ENCODE measurements at places on chromosomes 7 and 10.

GRCh38 chr10:132651511-132652029, 114.0 kb downstream of the INPP5A start:
- DNase-seq: no peak

DNA sequence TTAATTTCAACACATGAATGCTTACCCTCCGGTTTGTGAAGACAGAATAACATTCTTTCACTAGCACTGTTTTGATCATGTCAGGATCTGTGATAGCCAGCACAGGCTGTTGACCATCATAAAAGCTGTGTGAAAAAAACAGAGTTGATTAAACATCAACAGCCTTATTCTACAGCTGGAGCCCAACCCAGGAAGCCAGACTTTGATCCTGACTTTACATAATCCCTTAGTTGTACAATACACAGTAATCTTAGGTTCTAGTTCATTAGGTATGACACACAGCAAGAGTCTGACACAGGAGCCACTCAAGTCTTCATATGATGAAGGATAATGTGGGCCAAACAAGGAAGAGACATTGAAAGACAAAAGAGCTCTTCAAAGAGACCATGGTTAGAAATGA, 11.4 kb downstream of the CYP3A4 start:
- DNase-seq: no peak

- no peak for DNase-seq
These were observed 22.9 kb downstream of the SORCS1 start for GRCh38 chr10:107141524-107142061.

DNA sequence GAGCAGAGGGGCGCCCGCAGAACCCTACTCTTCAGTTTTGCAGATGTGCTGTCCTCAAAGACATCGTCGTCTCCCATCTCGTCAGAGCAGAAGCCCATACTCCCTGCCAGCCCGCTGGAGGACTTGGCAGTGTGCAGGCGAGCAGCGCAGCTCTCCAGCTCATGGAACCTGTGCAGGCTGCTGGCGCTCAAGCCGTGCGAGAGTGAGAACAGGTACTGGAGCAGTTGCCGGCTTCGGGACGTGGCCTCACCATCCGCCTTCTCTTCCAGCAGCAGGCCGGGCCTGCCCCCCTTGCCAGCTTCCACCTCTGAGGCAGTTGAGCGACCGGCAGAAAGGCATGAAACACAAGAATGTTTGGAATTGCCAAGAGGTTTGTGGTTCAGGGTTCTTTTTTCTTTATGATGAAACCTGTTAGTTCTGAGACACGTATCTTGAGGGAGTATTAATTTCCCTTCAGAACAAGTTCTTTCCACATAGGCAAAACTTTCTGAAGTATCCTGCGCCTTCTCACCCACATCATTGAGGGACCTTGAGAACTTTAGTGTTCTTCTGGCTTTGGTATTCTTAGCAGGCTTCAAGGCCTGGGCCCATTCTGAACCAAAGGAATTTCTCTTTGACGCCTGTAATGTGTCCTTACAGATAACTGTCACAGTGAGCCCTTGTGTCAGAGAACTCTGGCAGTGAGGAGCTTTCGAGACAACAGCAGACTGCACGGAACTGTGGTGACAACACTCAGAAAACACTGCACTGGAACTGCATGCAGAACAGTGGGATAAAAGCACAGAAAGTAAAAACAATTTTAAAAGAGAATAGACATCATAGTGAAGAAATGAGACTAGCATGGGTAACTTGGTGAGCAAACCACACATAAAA, 89.5 kb downstream of the ALOX5 start:
- no peak for DNase-seq

DNA sequence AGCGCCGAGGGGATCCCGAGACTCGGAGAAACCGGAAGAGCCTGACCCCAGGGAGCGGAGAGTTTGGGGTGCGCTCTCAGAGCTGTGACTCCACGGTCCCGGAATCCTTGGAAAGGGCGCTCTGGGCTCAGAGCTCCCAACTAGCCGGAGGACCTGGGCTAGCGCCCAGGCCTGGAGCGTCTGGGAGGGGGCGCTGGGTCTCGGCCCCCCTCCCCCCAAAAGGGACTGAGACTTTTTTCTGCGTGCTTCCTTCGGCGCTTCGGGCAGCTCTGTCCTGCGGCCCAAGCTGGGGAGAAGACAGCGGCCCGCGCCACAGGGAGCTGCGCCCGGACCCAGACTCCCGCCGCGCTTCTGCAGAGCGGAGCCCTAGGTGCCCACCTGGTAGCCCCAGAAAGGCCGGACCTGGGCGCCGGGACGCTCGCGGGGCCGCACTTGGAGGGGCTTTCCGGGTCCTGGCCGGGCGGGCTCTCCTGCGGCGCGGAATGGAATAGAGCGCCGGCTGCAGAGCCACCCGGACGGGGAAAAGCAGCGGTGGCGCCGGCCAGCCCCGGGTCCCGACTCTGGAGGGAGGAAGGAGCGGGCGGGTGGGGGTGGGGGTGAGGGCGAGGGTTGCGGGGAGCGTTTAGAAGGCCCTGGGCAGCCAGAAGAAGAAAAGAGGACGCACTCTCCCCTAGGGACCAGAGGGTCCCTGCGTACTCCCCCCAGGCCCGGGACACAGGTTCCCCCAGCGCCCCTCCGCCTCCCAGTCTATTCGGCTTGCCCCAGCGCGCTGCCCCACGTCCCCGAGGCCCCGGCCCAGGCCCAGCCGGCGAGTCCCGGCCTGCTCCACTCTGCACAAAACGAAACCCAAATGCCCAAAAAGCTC, 4.7 kb downstream of the ZNF503 start:
- DNase-seq: no peak

DNA sequence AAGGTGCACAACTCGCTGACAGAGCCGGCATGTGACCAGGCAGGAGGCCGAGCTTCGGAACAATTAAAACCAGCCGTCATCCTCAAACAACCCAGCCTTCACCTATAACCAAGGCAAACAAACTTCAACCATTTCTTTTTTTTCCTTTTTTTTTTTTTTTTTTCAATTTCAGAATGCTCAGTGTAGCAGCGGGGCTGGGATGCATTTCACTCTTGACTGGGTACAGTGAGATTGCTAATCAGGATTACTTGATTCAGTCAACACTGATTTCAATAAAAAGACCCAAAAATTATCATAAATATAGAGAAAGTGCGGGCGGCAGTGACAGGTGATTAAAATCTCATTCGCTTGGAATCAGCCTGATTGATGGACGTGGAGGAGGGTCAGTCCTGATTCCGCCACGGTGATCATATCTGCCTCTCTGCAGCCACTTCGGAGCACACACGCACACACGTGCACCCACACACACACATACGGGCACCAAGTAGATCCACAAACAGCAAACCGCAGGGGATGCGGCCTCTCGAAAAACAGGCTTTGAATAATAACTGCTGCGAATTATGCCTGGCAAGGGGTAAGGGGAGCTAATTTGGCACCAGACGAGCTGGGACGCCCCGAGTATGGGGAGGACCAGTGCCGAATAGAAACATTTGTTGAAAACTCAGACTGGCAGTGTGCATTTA, 31.2 kb downstream of the EBF3 start:
- no peak for DNase-seq

GRCh38 chr7:56079450-56080185, 13.1 kb downstream of the PHKG1 start:
- peak; percentile 93 for DNase-seq

DNA sequence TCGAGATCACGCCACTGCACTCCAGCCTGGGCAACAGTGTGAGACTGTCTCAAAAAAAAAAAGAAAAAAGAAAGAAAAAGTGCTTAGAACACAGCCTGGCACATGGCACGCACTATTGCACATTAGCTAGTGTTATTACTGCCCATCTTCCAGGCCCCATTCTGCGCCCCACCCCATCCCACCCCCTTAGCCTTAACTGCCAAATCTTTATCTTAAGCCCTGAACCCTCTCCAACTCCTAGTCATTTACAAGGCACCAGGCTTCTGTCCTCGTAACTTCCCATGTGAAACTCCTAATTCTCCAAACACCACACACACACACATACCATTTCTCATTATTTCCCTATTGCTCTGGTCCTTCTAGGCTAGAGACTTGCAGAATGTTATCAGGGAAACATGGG, 4.8 kb downstream of the FRAT2 start:
- DNase-seq: no peak

GRCh38 chr7:73717991-73718405, 1.5 kb downstream of the STX1A start:
- peak; percentile 81 for DNase-seq

DNA sequence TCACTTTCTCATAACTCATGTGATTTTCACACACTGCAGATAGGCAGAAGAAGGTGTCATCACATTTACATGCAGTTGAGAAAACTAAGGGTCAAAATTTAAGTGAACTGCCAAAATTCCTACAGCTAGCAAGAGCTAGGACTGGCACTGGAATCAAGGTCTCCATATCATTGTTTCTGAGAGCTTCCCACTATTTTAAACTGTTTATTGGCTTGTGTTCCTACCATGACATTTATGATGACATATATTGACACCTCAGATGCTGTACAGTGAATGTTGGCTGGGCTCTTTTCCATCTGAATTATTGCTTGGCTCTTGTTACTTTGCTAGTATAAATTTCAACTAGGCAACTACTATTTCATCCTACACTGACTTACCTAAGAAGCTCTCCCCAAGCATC, 2.0 kb downstream of the THSD7A start:
- DNase-seq: no peak

GRCh38 chr10:12777840-12778585, 223.5 kb downstream of the CCDC3 start:
- peak; percentile 61 for DNase-seq

DNA sequence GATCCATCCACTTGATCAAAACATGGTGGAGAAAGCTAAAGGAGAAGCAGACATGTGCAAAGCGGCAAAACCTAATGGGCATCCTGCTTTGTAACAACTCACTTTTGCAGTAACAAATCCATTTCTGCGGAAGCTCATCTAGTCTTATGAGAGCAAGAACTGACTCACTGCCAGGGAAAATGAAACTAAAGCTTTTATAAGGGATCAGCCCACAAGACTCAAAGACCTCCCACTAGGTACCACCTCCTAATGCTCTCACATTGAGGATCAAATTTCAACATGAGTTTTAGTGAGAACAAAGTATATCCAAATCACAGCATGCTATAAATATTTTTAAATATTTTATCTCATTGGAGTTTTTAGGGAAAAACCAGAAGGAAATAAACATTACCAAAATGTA, 120.1 kb upstream of the GNAI1 start:
- DNase-seq: peak; percentile 15

DNA sequence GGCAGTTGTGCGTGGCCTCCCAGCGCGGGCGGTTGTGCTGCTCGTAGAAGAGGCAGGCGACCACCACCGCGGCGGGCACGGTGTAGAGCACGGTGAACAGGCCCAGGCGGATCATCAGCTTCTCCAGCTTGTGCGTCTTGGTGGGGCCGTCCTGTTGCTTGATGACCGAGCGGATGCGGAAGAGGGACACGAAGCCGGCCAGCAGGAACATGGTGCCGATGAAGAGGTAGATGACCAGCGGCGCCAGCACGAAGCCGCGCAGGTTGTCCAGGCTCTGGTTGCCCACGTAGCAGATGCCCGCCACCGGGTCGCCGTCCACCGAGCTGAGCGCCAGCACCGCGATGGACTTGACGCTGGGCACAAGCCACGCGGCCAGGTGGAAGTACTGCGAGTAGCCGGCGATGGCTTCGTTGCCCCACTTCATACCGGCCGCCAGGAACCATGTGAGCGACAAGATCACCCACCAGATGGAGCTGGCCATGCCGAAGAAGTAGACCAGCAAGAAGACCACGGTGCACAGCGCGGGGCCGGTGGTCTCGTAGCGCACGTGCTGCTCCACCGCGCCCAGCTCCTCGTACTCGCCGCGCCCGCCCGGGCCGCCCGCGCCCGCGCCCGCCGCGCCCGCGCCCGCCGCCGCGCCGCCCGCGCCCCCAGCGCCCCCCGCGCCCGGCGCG, 2.2 kb downstream of the FZD8 start:
- no peak for DNase-seq

GRCh38 chr10:86840498-86840897, 84.1 kb downstream of the BMPR1A start:
- no peak for DNase-seq

- DNase-seq: peak; percentile 50
These were observed 36.5 kb downstream of the COA1 start for GRCh38 chr7:43692582-43693373.

DNA sequence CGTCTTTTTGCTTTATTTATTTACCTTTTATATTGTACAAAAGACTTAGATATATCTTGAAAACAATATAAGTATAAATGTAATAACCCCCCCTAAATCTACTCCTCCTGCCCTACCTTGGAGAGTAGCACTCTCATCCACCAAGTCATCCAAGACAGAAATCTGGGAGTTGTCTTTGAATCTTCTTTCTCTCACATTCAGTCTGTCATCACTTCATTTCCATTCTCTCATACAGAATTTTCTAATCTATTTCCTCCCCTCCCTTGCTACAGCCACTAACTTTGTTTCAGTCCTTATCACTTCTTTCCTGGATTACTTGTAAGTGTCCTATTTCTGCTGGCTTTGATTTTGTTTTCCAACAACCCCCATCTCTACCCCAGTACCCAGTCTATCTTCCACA, 170.6 kb downstream of the SEMA3D start:
- no peak for DNase-seq

DNA sequence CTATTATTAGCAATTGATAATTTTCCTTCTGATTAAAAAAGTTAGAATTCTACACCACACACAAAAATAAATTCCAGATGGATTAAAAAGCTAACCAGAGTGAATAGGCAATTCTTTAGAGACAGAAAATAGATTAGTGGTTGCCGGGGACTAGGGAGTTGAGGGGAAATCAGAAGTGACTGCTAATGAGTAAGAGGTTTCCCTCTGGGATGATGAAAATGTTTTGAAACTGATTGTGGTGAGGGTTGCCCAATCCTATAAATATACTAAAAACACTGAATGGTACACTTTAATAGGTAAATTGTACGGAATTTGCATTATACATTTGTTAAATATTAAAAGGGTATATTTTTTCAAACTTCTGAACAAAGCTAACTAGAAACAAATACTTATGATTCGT, 214.9 kb downstream of the GPAM start:
- peak; percentile 16 for DNase-seq

DNA sequence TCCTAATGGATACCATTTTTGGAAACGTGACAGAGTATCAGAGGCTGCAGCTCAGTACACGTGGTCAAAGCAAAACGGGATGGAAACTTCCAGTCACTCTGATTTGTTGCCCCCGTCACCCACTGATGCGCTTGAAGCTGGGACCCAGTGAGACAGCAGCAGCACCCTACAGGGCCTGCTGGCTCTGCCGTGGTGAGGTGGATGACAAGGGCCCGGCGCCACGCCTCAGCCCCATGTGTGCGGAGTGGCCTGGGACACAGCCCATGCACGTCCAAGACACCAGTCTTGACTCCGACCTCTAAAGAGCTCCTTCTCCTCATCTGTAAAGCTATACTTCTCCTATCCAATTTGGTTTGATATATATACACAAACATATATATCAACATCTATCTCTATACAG, 39.0 kb downstream of the CLEC2L start:
- no peak for DNase-seq

DNA sequence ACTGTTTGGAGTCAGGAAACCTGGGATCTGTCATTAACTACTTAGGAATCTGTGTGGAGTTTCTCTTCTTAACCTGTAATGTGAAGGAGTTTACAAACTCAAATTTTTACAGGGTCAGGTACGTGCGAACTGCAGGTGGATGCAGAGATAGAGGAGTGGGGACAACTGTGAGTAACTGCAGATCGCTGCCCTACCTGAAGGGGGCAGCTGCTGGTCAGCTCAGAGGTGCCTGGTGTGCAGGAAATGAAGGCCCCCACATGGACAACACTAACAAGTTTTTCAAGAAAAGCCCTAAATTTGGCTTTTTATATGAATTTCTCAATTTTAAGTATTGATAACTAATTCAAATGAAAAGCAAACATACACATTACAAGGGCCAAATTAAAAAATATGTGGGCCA, 380.0 kb downstream of the REEP3 start:
- DNase-seq: no peak

- DNase-seq: peak; percentile 80
These were observed 221.3 kb downstream of the ARHGAP12 start for GRCh38 chr10:31707093-31708039.

- no peak for DNase-seq
These were observed 394.4 kb upstream of the AUTS2 start for GRCh38 chr7:69203871-69204270.

Data from myocyte (in vitro differentiated cells).